ENCODE measurements at places on chromosomes 1 and 21.

DNA sequence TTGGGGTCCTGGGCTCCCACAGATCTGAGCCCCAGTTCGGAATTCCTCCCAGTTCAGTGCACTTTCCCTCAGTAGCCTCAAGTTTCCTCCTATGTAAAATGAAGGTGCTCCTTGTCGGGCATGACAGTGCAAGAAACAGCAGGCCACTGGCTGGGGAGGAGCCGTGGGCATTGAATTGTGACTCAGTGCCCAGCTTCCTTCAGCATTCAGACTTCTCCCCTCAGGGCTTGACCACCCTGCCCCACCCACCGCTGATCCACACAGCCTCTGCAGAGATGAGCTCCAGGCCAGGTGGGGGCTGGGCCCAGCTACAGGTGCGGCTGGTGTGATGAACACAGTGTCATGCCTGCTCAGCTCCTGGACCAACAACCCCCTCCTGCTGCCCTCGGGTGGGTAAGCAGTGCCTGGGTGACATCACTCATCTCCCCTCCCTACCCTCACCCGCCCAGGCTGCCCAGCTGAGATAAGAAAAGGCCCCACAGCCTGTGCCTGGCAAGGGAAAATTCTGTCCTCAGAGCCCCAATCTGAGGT, 4.9 kb downstream of the MOB3C start:
- DNase-seq: no peak

DNA sequence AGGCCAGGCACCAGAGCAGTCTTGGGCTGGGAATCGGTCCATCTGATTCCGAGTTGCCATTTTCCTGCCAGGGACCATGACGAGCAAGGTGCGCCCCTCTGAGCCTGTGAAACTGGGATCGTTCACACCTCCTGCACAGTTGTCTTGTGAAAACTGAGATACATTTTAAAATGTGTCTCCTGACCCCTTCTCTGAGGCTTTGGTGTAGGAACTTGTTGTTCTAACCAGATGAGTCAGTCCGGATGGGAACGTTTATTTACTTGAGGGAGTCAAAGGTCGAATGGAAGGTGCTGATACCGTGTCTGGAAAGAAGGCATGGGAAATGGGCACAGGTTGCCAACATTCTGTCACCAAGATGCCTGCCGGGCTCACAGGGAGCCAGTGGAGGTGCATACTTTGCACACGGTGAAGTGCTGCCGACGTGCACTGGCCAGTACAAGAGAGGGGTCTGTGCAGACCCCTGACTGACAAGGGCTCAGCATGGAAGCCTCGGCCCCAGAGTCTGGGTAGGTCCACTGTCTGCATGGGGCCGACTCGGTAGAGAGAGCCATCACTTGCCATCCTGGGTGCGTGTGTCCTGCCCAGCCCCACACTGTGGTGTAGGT, 7.4 kb upstream of the KCNN3 start:
- DNase-seq: no peak

- no peak for DNase-seq
Measured at GRCh38 chr1:241215203-241215602, 141.8 kb downstream of the RGS7 start.

GRCh38 chr1:202038688-202039346, 28.4 kb downstream of the ELF3 start:
- no peak for DNase-seq

DNA sequence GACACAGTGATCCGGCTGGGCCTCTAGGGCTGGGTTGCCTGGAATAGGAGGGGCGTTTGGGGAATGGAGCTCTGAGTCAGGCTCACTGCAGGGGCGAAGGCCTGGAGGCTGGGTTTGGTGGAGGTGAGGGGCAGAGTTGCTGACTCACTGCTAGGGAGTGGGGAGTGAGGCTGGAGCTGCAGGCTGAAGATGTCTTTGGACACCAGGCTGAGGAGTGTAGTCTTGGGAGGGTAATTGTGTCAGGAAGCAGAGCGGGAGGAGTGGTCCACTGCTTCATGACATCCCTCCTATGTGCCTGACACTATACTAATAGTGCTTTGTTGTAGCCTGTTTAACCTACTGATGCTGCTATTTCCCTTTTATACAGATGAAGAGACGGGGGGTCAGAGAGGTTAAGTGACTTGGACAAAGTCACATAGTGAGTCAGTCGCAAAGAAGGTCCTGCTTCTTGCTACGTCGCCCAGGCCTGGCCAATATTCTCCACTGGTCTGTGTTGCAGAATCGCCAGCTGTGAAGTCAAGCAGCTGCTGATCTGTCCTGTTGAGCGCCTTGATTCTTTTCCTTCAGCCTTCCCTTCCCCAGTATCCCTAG, 13.6 kb downstream of the ACTL8 start:
- no peak for DNase-seq

GRCh38 chr1:24388331-24388885, 25.2 kb downstream of the STPG1 start:
- DNase-seq: no peak

- DNase-seq: no peak
Measured at GRCh38 chr1:24793447-24794129, 48.3 kb downstream of the CLIC4 start.

DNA sequence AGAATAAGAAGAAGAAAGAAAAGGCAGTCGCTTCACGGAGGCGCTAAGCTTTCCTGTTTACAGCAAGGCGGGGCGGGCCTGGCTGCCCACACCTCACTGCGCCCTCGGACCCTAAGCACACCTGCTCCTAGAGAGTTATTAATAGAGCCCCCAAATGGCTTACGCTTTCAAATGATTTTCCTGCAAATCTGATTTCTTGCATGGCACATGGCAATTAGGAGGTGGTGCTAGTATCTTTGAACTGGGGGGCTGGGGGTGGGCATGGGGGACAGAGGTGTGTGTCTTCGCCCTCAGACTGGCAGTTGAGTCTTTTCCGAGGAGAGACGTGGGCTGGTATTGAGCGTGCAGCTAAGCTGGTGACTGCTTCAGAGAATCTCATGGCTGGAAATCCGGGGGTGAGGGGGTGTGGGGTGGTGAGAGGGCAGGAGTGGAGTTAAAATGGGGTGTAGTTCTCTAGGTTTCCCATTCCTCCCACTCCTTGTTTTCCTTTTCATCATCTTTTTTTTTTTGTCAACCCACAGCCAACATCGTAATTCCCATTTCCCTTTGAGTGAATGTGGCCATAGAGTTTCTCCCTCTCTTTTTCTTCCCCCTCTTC, 1.3 kb downstream of the S1PR1 start:
- DNase-seq: no peak
